ENCODE measurements at places on chromosomes 7 and 10.

- DNase-seq, result no peak
These were observed 189.2 kb downstream of the FAM107B start for GRCh38 chr10:14585287-14586193.

GRCh38 chr7:19491371-19491770 is 217.5 kb downstream of the POLR1F start:
- DNase-seq, result no peak

- peak; percentile 45 for DNase-seq
These were observed 737 bp downstream of the CNNM2 start for GRCh38 chr10:102918817-102919245.

GRCh38 chr7:132379292-132379691 is 197.0 kb downstream of the PLXNA4 start:
- no peak for DNase-seq

DNA sequence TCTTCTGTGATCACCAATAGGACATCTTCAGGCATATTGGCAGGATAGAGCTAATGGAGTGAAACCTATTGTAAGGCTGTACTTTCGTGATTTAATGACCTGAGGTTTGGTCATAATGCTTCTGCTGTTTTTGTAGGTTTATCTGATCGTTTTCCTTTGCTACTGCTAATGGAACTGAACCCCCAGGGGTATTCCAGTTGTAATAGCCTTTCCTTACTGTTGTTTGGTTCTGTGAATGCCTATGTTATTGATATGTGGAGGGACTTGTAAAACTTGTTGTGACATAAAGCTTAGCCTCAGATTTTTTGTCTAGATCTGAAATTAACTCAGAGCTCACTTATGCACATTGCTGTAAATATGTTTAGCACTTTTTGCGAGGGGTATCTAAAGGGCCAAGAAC is 10.9 kb upstream of the VWA2 start:
- DNase-seq, result no peak

DNA sequence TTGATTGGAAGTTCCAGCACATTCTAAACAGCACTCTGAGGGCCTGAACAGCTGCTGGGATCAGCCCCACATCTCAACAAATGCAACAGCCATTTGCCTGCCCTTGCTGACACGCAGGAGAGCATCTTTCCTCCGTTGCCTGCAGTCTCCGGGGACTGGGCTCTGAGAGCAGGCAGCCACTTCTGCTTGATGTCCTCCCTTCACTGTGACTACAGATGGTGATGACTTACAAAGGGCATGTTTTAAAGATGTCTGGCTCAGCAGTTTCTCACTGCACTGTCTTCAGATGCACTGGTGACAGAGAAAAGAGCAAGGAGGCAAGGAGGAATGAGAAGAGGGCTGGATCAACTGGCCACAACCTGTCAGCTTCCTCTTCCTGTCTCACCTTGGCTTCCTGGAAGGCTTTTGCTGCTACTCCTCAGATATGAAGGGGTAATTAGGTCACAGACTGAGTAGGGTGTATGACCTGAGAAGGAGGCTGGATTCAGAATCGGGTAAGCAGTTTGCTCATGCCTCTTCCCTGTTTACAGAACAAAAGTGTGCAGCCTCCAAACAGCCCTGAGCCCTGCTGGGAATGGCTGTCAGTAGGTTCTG is 143.5 kb upstream of the GHITM start:
- no peak for DNase-seq

DNA sequence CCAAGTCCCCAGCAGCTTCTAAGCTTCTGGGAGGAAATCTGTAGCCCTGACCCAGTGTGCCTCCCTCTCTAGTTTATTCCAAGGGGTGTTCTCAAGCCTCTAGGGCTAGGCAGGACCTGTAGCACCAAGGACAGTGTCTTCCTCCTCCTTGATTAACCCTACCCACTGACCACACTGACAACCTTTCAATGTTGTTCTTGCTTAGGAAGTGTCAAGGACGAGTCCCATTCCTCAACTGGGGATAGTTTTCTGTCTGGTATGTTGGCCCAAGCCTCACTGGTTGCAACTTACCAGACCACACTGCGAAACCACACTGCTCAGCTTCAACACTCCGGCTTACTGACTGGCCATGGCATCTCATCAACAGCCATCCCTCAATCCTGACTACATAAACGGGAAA is 100.0 kb downstream of the RNF216 start:
- no peak for DNase-seq

- no peak for DNase-seq
These were observed 243.7 kb upstream of the MGMT start for GRCh38 chr10:129223363-129223762.

DNA sequence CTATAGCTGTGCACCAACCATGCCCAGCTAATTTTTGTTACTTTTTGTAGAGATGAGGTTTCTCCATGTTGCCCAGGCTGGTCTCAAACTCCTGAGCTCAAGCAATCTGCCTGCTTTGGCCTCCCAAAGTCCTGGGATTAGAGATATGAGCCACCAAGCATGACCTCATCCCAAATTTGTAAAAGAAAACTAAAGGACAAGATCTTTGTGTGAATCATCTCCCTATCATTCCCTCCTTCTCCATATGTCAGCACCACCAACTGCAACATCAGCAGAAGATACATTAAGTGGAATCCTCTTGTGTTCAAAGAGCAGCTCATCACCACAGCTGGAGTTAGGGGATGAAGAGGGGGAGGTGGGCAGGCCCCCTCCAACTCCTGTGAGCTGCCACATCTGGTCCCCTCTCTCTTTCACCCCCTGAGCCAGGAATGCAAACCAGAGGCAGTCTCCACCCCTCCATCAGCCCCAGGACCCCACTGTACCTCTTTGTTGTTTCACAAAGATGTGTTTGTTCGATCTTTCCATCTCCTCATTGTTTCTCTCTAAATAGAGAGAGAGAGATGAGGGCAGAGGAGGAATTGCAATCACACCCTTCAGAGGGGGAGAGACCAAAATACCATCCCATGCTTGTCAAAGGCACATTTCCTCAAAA is 47.3 kb upstream of the PIP4K2A start:
- no peak for DNase-seq

- no peak for DNase-seq
These were observed 427.1 kb downstream of the GPAM start for GRCh38 chr10:111756217-111757061.

DNA sequence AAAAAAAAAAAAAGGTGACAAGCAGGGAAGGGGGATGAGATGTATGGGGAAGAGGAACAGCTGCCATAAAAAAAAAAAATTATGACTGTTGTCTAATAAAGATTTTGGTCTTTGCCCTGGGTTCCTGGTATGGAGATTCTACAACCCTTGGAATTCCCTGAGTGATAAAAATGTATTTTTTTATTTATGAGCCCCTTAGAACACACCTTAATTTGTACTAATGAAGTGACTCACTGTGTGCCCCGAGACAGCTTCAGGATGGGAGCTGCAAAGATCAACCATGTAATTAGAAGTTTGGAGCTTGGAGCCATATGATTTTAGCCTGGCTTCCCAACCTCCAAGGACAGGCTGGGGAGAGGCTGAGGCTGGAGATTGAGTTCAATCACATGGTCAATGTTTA is 69.7 kb downstream of the NHLRC2 start:
- no peak for DNase-seq

- DNase-seq, result no peak
These were observed 266.6 kb downstream of the POLR1F start for GRCh38 chr7:19442016-19442785.

DNA sequence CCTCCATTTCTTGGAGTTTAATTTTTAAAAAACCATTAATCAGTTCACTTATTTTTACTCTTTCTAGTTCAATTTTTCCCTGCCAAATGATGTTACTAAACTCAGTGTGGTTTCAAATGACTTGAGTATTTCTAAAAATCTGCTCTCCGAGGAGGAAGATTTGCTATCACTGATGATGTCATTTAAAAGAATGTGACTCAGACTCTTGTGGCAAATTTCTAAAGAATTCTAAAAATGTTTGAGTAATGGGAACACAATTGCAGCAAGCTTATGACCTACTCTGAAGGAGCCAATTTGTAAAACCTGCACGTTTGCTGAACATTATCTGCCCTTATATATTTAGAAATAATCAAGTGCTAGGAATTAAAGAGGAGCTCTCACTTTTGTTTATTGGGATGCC is 88.6 kb downstream of the SPAG6 start:
- DNase-seq, result no peak

DNA sequence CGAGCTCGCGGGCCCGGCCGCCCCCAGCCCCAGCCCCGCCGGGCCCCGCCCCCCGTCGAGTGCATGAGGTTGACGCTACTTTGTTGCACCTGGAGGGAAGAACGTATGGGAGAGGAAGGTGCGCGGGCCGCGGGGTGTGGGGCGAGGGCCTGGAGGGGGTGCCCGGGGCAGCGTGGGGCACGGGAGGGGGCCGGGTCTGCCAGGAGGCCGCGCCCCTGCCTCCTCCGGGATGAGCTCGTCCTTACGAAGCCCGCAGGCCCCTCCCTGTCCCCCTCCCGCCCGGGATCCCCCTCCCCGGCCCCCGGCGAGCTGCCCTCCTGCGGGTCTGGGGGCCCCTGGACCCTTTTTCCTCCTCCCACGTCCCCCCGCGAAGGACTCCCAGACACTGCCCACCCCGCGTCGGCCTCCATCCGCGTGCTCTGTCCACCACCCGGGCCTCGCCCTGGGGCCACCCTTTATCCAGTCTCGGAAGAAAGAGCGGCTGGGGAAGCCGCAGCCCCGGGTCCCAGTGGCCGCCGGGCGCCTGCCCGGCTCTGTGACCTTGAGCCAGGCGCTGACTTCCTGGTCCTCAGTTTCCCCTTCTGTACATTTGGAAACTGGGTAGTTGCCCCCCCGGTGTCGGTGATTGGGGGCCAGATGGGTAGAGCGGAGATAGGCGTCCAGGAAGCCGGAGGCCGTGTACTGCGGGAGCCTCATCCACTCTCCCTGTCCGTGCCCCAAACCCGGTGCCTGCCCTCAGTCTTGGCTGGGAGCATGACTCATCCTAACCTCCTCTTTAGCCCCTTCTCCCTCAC is 521 bp downstream of the LIMK1 start:
- DNase-seq, result peak; percentile 52

DNA sequence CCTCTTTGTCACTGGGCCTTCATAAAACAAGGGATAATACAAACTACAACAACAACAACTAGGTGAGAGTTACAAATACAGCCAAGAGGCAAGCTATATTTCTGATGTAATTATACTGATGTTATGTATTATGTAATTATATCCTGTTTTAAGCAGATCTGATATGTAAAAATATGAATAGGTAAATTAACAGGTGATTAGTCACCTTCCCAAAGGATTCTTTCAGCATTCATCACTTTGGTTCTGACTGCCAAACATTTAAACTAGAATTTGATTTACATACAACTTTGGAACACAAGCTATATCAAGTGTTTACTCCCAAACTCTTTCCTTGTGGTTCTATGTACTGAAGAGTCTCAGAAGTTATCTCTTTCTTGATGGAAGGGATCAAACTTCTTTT is 53.7 kb downstream of the BEND7 start:
- no peak for DNase-seq

DNA sequence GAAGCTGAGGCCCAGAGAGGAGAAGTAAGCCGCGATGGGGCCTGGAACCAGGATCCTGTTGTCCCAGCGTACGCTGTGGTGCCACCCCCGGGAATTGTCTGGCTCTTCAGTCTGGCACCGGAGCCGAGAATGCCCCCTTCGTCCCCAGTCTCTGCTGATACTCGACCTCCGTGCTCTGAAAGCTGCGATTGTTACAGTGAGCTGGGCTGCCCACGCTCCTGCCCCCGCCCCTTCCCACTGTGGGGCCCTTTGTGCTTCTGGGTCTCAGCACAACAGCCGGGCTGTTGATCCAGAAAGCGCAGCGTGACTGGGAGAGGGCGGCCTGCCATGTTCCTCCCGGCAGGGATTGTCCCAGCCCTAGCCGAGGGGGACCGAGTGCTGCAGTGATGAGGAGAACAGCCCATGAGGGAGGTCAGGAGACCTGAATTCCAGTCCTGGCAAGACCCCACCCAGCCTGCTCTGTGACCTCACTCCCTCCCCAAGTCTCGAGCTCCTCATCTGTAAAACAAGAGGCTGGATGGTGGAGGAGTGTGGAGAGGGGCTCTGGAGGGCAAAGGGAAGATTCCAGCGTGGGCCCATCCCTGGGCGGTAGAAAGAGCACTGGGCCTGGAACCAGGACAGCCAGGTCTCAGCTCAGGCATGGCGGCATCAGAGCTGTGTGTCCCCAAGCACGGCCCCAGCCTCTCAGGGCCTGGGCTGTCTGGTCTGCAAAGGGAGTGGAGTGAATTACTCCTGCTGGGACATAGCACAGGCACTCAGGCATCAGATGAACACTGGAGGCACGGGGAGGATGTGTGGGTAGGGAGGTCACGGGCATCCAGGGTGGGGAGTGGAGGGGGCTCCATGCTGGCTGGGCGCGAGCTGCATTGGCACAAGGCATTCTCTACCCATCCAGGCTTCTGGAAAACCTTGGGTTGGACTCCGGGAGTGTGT is 43.6 kb downstream of the TSPAN15 start:
- DNase-seq, result no peak

GRCh38 chr7:132666774-132667172 is 90.5 kb upstream of the PLXNA4 start:
- DNase-seq, result no peak

GRCh38 chr7:32204361-32205018 is 134.3 kb upstream of the PDE1C start:
- DNase-seq, result no peak

DNA sequence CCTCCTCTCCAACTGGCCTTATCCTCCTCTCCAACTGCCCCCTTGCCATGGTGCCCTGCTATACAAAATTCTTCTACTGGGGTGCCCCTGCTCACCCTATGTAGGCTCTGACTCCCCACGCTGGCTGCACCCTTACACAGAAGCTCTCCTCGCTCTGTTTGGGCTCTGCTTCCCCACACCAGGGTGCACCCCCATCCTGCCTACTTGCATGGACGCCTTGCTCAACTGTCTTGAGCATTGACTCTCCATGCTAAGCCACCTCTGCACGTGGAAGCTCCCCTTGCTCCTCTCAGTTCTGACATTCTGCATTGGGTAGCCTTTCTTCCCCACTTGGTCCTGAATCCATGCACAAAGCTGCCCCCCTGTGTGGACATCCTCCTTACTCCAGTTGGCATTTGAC is 231.1 kb downstream of the GFRA1 start:
- no peak for DNase-seq

- DNase-seq, result no peak
These were observed 43.1 kb upstream of the HSPB1 start for GRCh38 chr7:76259124-76260093.

GRCh38 chr10:34911661-34912205 is 96.6 kb upstream of the PARD3 start:
- no peak for DNase-seq

All from CD4-positive, alpha-beta T cell treated with Interleukin-17A for 4 hours (primary cell).